ENCODE measurements at places on chromosomes 16 and 17.

- DNase-seq, result peak; percentile 85
Measured at GRCh38 chr16:82653550-82654511, 27.1 kb downstream of the CDH13 start.

DNA sequence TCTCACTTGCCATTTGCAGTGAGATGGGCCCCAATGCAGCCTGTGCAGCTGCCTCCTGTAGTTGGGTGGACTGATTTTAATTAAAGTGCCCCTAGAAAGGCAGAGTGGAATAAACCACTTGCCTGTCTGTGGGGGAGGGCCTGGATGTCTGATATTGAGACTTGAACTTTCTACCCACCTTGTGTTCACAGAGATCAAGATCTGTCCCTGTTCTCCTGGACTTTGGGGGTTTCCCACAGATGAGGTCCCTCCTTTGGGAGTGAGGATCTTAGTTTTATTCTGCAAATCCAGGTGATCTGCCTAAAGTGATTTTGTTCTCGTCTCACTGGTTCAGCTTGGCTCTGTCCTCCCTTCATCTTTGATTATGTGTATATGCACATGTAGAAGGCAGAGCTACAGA, 7.7 kb upstream of the DHRS13 start:
- no peak for DNase-seq

- DNase-seq, result no peak
Measured at GRCh38 chr17:9200699-9201359, 179.5 kb downstream of the NTN1 start.

GRCh38 chr17:39761861-39762496, 24.2 kb downstream of the GRB7 start:
- DNase-seq, result no peak

DNA sequence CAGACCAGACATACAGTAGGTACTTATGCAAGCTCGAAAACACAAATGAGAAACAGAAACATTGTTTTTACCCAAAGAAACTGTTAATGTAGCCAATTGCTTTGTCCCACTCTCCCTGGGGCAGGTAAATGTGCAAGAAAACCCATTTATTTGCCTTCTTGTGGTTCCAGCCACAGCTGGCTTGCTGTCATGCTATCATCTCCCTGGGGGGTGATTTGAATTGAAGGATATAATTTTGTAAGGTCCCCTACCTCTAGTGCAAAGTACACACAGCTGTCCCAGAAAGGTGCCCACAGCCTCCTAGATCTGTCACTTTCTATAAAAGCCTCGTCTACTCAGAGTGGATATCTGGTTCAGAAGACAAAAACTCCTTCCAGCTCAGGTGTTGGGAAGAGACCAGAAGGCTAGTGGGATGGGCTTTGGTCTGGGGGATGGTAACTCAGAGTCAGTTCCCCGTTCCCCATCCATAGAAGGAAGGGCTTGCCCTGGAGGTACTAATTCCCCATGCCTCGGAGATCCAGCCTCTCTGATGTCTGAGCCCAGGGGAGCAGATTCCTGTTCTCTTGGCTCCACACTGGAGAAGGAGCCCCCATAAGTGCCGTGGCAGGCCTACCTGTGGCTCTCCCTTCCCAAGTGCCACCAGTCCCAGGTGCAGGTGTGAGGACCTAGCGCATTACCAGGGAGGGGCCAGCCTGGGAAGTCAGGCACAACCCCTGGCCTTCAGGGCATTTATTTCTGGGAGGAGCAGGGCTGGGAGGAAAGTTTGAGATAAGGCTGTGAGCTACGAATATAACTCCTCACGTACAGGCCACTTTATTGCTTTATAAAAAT, 2.4 kb upstream of the PRR15L start:
- DNase-seq, result no peak

- DNase-seq, result no peak
Measured at GRCh38 chr16:1775846-1776671, 3.1 kb upstream of the MRPS34 start.
